ENCODE measurements at places on chromosomes 11 and 22.

DNA sequence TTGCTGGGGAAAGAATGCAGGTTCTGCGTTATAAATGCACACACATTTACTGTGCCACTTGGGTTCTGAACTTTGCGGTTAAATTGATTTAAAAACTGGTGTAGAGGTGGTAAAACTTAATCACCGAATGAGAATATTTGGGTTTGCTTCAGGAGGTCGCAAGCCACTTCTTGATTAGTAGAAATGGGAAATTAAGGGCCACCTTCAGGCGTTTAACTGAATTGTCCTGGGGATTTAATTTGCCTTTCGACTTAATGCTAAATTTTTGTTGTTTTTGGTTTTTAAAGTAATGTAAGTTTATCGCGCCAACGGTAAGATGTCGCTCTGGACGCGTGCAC lies 459 bp upstream of the NCR3LG1 start:
- DNase-seq = no peak

DNA sequence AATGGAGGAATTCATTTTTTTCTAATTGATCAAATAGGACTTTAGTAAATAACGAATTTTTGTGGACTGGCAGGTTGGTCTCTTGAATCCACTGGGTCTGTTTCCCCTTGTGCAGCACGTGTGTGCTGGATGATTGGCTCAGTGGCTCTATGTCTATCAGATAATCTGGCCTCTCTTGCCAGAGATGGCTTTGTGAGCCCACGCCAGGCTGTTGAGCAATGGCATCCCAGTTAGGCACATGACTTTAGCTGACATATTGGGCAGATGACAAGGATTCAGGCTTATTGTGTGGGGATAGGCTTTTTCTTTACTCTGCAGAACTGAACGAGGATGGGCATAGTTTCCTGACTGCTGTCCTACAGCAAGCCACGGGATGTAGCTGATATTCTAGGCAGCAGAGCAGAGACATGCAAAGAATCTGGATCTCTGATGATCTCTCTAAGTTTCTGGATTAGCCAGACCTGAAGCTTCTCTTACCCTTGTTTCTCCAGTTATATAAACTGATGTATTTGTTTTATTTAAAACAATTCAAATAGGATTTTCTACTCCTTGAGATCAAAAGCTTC lies 144.9 kb downstream of the ARHGAP42 start:
- DNase-seq = no peak

- no peak for DNase-seq
These were observed 3.8 kb downstream of the COA4 start for GRCh38 chr11:73872749-73873357.

GRCh38 chr11:37352485-37352884 lies 754.4 kb upstream of the RAG2 start:
- DNase-seq = no peak

- DNase-seq = peak; percentile 84
These were observed 19.3 kb downstream of the POLR3H start for GRCh38 chr22:41524809-41525449.

- no peak for DNase-seq
These were observed 686 bp downstream of the USP2 start for GRCh38 chr11:119380827-119381180.

GRCh38 chr22:17774206-17774925 lies at the start of gene BID:
Gene BID (minus strand): TSS chr22:17774469. CDS start chr22:17750116, 24,353 bp downstream.
- DNase-seq = peak; percentile 60

DNA sequence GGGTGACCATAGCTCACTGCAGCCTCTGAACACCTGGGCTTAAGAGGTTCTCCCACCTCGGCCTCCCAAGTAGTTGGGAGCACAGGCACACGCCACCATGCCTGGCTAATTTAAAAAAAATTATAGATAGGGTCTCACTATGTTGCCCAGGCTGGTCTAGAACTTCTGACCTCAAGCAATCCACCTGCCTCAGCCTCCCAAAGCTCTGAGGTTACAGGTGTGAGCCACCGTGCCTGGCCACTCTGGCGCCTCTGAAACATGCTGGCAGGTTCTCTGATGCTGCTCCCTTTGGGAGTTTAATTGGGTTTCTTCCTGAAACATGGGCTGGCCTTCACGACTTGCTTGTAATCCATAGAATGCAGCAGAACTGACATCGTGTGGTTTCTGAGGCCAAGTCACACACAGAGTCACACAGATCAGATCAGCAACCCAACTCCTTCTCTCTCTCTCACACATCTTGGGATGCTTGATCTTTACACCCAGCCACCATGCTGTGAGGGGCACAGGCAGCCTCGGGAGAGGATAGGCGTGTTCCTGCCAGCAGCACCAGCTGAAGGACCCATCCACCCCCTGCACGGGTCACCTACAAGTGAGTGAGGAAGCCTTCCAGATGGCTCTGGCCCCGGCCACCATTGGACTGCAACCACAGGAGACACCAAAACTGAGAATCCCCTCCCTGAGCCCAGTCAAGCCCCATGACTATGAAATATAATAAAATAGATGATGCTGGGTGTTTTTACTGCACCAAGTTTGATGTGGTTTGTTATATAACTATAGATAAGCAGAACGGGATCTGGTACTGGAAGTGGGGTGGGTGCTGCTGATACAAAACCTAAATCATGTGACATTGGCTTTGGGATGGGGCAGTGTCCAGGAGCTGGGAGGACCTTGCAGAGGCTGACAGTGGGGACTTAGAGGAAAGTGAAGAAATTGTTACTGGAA lies 3.1 kb upstream of the GSC2 start:
- no peak for DNase-seq

DNA sequence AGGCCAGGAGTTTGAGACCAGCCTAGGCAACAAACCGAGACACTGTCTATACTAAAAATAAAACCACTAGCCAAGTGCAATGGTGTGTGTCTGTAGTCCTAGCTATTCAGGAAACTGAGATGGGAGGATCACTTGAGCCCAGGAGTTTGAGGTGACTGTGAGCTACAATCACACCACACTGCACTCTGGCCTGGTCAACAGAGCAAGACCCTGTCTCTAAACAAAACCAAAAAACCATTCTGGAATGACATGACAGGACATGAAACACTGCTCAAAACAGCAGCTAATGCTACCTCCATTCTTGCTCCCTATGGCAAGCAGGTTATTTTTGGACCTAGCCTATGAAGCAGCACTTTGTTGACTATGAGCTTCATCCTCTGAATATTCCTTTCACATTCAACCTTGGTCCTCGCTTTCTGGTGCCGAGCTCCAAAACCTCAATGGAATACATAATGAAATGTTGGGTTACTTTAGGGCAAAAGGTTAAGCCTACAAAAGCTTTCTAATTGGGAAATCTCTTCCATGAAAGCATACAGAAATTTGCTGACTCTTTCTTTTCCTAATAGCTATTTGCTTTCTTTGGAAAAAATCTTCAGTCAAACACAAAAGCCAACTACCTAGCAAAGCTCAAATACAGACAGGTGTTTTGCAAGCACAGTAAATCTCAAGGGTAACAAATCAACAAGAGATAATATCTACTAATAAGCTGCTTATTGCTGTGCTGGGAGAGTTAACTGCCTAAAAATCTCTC lies 21.1 kb downstream of the SIK3 start:
- no peak for DNase-seq

DNA sequence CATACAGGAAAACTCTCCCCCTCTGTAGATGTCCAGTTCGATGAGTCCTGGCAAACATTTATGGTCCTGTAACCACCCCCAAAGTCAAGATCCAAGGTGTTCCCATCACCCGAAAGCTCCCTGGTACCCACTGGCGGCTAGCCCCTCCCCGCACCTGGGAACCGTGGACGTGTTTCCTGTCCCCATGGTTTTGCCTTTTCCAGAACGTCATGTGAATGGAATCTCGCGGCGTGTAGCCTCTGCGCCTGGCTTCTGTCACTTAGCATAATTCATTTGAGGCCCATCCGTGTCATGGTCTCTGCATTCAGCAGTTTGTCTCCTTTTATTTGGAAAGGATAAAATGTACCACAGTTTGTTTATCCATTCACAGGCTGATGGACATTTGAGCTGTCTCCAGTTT lies 106.3 kb downstream of the KCNQ1 start:
- no peak for DNase-seq

Data from activated CD8-positive, alpha-beta T cell treated with anti-CD3 and anti-CD28 coated beads, Interleukin-2, amount 10 ng/mL, durations not matched to agents 7 days and 5 days (primary cell).